ENCODE measurements at places on chromosomes 13 and 19. TPM values are rescaled to one million over a fixed set of nuclear protein-coding genes. Genes with fewer than 3 reads are reported as not detected.

DACT3 gene
- total RNA-seq, result 11.5 TPM

TMEM145 gene
- total RNA-seq, result 0.21 TPM

DNA sequence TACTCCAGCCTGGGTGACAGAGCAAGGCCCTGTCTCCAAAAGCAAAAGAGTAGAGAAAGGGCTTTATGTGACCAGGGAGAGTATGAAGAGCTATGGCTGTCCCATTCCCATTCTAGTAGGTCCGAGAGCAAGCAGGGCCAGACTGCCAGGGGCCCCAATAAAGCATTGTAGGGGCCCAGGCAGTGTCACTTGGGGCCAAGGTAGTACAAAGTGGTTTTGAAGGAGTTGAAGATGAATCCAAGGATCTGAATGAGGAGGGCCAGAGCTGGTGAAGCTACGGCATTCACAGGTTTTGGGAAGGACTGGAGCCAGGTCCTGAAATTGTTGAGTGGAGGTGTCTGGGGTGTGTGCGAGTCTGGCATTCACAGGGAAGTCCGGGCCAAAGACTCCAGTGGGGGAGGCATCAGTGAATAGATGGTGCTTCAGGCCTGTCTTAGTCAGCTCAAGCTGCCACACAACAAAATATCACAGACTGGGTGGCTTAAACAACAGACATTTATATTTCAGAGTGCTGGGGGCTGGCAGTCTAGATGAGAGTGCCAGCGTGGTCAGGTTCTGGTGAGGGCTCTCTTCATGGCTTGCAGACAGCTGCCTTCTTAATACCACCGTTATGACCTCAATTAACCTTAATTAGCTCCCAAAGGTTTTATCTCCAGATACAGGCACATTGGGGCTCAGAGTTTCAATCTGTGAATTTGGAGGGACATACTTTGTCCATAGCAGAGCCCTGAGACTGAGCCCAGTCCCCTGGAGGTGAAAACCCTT lies 9.9 kb downstream of the NACC1 start:
- H3K27ac ChIP-seq, result peak overlapping the region; percentile 25
- no peaks in the 10 kb centered on the region for H3K36me3 ChIP-seq
- no peak for DNase-seq
- H3K4me1 ChIP-seq, result no peaks in the 10 kb centered on the region
- no peak overlapping the region for H3K4me3 ChIP-seq

DNA sequence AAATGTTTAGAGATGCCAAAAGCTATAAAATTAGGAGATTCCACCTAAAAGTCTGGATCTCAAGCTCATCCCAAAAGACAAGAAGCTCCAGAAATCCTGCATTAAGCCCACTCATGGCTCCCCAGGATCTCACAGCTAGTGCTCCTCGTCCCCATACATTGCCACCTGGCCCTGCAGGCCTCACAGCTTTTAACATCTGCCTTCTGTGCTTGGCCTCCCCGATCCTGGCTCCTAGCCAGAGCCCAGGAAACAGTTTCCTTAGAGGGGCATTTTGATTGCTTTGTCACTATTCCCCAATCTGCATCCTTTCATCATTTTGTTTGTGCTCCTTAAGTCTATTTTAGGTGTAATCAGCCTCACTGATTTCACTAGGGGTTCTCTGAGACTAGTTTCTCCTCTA lies 14.5 kb upstream of the DCT start:
- no peak overlapping the region for H3K27ac ChIP-seq
- no peaks in the 10 kb centered on the region for H3K36me3 ChIP-seq
- peaks cover 24% of the 10 kb centered on the region for H3K27me3 ChIP-seq

DNA sequence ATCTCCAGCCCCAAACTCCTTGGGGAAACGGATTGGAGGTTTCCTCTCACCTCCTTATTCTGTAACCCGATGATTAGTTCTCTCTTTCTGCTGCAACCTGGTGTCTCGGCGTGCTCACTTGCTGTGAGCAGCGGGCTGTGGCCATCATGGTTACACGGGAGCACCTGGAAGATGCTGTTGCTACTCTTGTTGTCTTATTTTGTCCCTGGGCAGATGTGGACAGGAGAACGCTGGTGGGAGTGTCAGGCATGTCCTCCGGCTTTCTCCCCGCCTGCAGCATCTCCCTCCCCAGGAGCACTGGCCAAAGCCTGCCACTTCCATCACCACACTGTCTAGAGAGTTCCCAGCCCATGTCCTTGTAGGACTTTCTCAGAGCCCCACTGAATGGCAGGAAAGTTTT lies 211.8 kb upstream of the ZNF536 start:
- no peak overlapping the region for H3K27ac ChIP-seq
- H3K4me3 ChIP-seq, result no peak overlapping the region
- no peaks in the 10 kb centered on the region for H3K4me1 ChIP-seq
- DNase-seq, result peak; percentile 76

- peaks cover 11% of the 10 kb centered on the region for H3K27me3 ChIP-seq
- no peaks in the 10 kb centered on the region for H3K36me3 ChIP-seq
- DNase-seq, result no peak
- H3K4me3 ChIP-seq, result no peak overlapping the region
- H3K27ac ChIP-seq, result no peak overlapping the region
- peaks cover 4% of the 10 kb centered on the region for H3K4me1 ChIP-seq
Measured at GRCh38 chr19:16249826-16250404, 52.2 kb downstream of the AP1M1 start.

DNA sequence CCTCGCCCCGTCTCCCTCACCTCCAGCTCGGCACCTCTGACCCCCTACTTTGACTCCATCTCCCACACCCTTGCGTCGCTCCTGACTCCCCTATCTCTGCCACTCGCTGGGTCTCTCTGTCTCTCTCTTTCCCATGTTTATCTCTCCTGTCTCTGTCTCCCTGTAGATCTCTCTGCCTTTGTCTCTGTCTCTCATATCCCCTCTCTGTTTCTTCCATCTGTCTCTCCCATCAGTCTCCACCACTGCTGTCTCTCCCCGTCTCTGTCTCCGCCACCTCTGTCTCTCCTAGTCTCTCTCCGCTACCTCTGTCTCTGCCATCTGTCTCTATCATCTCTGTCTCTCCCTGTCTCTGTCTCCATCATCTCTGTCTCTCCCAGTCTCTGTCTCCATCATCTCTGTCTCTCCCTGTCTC lies 12.4 kb upstream of the BBC3 start:
- no peaks in the 10 kb centered on the region for H3K36me3 ChIP-seq
- DNase-seq, result no peak
- H3K27me3 ChIP-seq, result no peaks in the 10 kb centered on the region

Measured in osteocyte (in vitro differentiated cells).